NCI-H2081 (cell line): ENCODE measurements at places on chromosomes 5 and 9.

DNA sequence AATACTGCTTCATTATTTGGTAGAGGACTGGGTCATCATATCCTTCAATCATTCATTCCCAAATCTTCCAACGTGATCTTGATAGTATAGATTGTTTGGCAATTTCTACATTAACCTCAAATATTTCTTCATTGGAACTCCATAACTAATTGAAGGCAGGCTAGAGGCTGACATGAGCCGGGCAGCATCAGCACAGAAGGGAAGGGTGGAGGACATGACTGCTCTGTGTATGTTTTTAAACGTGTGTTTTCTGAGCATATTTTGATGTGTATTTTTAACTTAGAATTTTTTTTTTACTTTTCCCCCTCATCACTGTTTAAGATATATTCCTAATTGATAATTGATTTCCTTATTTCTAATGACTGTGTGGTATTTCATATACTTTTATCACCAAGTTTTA lies 12.6 kb downstream of the DDX4 start:
- no peak for DNase-seq

DNA sequence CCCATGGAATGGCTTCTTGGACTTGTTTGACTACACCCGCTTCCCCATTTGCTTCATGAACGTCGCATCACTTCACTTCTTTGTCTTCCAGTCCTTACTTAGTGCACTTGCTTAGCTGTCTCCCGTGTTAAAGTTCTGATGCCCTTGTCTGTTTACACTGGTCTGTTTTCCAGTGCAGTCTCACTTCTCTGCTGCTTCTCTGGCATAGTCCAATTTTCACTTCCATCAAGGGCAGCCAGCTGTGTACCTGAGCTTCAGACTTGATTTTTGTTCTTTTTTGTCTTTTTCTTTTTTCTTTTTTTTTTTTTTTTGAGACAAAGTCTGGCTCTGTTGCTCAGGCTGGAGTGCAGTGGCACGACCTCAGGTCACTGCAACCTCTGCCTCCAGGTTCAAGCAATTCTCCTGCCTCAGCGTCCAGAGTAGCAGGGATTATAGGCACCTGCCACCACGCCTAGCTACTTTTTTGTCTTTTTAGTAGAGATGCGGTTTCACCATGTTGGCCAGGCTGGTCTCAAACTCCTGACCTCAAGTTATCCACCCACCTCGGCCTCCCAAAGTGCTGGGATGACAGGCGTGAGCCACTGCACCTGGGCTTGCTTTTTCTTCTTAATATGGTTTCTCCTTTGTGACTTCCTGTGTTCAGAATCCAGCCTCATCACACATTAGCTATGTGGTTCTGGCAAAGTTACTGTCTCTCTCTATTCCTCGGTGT lies 75.4 kb downstream of the LRRC70 start:
- no peak for DNase-seq

DNA sequence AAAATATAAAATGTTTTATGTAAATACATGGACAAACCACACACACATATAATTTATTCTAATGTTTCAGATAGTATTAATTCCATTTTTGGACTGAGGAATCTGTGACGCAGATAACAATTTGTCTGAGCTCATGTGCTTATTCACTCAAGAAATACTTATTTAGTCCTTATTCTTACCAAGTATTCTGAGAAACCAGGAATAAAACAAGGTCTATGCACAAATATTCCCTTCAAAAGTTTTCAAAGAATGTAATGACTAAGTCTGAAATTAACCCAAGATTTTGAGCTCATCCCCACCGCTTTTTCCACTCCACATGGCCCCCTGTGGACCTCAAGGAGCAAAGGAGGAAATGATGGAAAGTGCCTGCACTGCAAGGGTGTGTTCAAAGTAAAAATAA lies 1022.3 kb downstream of the EFNA5 start:
- DNase-seq = no peak

- no peak for DNase-seq
Measured at GRCh38 chr5:64763948-64764503, 4.5 kb downstream of the SREK1IP1 start.
